ENCODE measurements at places on chromosomes 3 and 15.

GRCh38 chr3:156627946-156628569 is 46.3 kb upstream of the TIPARP start:
- no peak for DNase-seq

DNA sequence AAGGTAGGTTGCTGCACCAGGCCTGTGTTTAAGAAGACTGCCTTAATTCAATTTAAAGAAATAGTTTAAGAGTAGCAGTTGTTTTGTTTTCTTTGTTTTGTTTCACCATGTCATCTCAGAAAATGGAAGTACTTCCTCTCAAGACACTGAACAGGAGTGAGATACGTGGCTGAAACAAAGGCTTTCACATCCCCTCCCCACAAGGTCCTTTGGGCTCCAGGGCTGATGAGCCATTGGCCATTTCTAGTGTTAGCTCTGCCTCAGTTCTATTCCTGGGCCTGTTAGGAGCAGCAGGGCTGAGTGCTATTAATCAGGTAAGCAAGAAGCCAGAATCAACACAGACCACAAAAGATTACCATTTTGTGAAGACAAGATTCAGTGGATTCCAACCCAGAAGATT is 132.8 kb downstream of the KCNAB1 start:
- no peak for DNase-seq

- no peak for DNase-seq
These were observed 53.3 kb upstream of the CPOX start for GRCh38 chr3:98646680-98647079.

DNA sequence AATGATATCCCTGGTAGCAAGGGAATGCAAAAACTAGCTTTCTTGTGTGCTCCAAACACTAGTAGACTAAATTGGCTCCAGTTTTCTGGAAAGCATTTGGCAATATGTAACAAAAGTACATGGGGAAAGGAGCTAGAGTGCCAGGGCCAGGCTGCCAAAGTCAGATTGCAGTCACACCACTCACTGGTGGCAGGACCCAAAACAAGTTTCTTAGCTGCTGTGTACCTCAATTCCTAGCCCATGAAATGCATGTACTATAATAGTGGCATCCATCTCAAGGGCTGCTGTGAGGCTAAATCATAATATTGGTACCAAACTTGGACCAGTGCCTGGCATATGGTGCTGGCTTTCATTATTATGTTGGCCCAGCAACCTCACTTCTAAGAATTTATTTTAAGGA is 49.3 kb downstream of the CLDN18 start:
- no peak for DNase-seq

DNA sequence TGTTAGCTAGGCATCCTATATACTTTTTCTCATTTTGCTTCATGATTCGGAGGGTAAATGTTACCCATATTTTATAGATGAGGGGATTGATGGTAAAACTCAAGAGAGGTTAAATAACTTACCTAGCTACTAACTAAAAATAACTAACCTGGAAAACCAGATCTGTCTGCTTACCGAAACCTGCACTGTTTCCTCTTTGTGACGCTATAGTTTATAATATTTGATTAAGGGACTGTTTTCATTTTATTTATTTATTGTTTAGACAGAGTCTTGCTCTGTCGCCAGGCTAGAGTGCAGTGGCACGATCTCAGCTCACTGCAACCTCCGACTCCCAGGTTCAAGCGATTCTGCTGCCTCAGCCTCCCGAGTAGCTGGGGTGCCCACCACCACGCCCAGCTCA is 55.9 kb downstream of the MAP6D1 start:
- no peak for DNase-seq

GRCh38 chr15:38668898-38669391 is 104.3 kb upstream of the RASGRP1 start:
- DNase-seq = no peak

DNA sequence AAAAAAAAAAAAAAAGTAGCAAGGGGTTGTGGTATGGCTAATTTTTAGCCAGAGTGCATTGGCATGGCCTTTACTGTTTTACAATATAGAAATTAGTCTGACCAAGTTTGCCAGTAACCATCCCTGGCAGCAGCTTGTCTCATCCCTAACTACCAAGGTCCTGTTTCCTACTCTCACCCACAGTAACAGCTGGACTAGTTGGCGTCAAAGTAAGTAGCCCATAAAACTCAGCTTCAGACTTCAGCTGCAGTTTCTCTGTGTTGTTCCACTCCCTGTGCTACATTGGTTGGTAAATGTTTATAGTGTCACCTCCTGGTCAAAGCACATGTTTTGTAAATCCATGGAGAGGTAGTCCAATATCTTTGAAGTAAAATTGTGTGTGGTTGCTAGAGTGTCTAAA is 691.3 kb downstream of the ZPLD1 start:
- DNase-seq = no peak

- DNase-seq = no peak
These were observed 27.3 kb downstream of the ENTPD3 start for GRCh38 chr3:40414270-40414669.

GRCh38 chr15:94745371-94745770 is 514.0 kb downstream of the MCTP2 start:
- DNase-seq = no peak

DNA sequence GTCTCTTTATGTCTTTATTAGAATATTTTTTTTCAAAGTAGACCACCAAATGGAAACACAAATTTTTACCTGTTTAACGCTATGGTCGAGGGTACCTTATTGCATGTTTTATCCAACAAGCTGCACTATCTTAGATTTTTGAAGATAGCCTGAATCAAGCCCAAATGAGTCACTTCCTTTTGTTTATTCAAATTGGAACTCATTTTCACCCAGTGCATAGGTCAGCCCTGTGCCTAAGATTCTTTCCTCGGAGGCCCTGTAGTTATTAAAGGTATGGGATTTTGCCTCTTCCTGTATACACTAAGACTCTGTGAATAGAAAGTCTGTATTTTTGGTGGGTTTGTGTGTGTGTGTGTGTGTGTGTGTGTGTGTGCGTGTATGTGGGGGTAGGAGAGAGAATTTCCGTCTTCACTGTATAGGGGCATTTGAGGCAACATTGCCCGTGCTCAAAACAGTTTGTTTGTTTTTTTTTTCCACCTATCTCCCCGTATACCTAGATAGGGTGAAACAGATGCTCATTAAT is 358.0 kb upstream of the CADM2 start:
- no peak for DNase-seq

GRCh38 chr3:12840591-12841148 is 695 bp downstream of the RPL32 start:
- DNase-seq = no peak

DNA sequence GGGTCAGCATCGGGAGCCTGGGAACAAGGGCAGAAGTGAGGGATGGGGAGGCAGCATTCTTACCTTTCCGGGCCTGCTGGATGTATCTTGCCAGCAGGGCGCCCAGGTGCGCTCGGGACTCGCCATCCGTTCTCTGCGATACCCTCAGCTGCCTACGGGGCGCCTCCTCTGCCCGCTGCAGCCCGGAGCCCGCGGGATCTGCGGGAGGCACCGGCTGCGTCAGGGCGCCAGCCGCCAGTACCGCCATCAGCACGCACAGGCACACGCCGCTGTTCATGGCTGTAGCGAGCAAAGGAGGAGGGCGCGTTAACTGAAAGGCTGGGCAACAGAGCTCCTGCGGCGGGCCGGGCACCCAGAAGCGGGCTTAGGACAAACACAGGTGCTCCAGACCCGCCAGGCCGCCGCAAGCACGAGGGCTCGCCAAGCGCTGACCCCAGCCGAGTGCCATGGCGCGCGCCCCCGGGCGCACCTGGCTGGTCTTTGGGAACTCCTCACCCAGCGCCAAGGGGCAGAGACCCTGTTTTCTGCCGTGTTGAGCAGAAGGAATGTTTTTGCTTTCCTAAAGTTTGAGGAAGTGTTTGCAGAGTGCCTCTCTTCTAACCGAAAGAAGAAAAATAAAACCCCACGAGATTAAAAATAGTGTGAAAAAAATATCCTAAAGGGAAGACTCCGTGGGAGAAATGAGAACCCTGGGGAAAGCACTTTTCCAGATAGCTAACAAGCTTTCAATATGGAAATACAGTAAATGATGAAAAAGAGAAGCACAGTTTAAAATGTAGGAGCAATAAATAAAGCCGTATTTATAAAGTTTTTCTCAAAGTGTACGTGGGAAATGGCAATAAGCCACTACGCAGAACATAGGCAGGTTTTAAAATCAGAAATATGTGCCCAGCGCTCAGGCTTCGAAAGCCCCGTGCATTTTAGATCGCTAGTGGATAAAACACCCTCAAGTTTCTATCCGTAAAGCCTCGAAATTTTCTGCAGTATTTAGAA is 2.3 kb downstream of the CCK start:
- DNase-seq = peak; percentile 28

DNA sequence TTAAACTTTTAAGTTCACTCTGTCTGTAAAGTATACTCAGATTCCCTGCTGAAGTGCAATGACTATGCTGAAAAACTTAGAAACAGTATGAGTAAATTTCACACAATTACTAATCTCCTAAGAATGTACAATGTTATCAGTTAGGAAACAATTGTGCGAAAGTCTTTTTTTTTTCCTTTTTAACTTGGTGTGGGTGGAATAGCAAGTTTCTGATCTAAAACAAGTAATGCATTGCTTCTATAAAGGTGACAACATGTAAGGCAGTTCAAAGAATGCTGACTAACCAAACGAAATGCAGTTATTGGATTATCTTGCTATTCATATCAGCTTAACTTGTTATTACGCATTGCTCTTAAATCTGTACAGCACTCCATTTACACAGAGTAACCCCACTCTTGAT is 19.3 kb upstream of the SLC12A8 start:
- no peak for DNase-seq

DNA sequence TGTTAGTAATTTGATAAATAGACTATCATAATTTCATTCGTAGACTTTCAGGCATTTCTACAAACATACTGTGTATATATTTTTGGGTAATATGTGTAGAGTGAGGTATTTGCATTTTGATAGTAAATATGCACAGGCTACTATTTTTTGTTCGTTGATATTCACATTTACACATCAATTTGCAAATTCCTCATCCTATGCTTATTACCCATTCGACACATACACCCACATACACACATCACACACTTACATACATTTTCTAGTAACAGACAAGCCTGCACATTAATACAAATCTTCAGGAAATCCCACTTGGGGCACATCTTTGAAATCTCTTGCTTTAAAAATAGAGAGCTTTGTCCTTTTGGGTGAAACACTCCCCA is 127.9 kb upstream of the FEZF2 start:
- no peak for DNase-seq

- no peak for DNase-seq
These were observed 13.3 kb downstream of the NFKBIZ start for GRCh38 chr3:101862416-101863165.

DNA sequence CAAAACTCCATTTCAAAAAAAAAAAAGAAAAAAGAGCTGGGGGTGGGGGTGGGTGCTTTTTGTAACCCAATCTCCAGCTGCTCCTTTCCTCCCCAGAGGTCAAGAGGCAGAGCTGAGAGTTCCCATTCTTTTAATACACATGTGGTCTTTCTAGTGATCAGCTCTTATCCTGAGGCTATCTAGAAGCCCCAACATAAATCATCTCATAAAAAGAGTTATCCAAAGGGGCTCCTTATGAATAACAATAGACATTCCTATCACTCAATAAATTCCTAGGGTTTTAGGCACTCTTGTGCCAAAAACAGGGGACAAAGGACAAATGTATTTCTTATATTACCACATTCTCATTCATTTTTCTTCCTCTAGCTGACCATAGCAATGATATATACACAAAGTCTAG is 25.1 kb upstream of the GAP43 start:
- no peak for DNase-seq

DNA sequence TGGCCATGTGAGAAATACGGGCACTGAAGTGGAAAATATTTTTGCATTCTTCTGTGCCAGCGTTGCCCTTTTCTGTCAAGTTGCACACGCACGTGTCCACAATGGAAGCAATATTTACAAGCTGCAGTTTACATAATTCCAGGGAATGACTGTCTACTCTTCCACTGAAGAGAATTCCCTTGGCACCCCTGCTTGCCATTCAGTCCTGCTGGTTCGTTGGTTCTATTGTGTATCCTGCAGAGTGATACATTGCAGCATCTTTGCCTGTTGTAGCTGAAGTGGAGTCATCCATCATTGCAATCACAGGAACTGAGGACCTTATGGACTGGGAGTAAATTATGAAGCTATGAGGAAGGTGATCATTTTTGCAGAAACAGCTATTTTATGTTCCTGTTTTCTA is 759.4 kb downstream of the ROBO2 start:
- no peak for DNase-seq

DNA sequence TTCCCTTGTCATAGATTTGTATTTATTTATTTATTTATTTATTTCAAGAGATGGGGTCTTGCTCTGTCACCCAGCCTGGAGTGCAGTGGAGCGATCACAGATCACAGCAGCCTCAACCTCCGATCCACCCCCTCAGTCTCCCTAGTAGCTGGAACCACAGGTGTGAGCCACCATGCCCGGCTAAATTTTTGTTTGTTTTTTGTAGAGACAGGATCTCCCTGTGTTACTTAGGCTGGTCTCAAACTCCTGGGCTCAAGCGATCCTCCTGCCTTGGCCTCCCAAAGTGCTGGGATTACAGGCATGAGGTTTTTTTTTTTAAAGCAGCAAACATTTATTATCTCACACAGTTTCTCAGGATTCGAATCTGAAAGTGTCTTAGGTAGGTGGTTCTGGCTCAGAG is 2.5 kb downstream of the TTBK2 start:
- DNase-seq = no peak

- DNase-seq = no peak
These were observed 111.0 kb upstream of the CPNE4 start for GRCh38 chr3:132145833-132146232.

DNA sequence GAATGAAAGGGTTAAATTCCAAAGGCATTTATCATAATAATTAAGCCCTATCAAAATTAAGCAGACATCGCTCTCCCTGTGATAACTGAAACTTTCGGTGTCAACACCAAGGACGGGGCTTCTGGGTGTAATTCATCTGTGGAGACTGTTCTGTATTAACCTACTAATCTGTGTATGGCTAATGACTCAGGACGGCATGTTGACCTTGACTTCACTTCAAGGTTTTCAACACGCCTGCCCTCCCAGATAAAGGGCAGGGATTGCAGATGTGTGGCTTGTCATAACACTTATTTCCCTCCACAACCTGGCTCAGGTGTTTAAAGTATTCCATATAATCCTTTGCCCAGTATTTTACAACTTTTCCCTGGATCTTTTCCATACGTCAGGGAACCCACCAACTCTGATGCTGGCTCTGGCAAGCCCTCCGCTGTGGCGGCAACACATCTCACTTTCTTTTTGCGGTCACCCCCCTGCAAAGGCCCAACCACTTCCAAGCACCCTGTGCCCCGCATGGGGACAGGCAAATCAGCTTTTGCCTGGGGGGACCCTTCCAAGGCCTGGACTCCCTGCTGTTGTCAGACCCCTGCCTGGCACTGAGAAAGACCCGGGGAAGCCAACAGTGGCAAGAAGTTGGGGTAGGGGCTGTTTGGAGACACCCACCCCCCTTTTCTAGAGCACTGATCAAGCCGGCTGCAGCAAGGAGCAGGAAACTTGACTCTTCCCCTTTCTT is 93.2 kb upstream of the MEF2A start:
- DNase-seq = no peak

GRCh38 chr3:105174017-105174615 is 192.6 kb upstream of the ALCAM start:
- DNase-seq = no peak
